A549 treated with DMSO at 1 μM for 4 hours (cell line): ENCODE measurements at places on chromosomes 4 and X. TPM values are rescaled to one million over a fixed set of nuclear protein-coding genes. Genes with fewer than 3 reads are reported as not detected.

Gene ADH1B
- not detected in 5 replicates for total RNA-seq

Gene ADGRL3
- total RNA-seq: 0.02 to 0.32 TPM (median 0.03 TPM) in 5 replicates

Gene SEL1L3
- 24.2 to 29.0 TPM (median 25.4 TPM) in 5 replicates for total RNA-seq

Gene C4orf50
- not detected in 5 replicates for total RNA-seq

Gene HTN1
- not detected in 5 replicates for total RNA-seq

Gene PDE5A
- 0.13 to 0.38 TPM (median 0.26 TPM) in 5 replicates for total RNA-seq

Gene METAP1
- 47.1 to 68.1 TPM (median 56.9 TPM) in 5 replicates for total RNA-seq

Gene MAGEA10
- total RNA-seq: 0.04 to 0.06 TPM (median 0.05 TPM) in 3 of 5 replicates, not detected in the others

Gene PHEX
- total RNA-seq: 0.28 to 0.45 TPM (median 0.36 TPM) in 5 replicates

Gene RNF175
- total RNA-seq: not detected in 5 replicates

Gene DMP1
- total RNA-seq: 0.03 TPM in 1 of 5 replicates, not detected in the others

Gene CCNG2
- 3.5 to 7.8 TPM (median 5.8 TPM) in 5 replicates for total RNA-seq

Gene PPP2R3B
- total RNA-seq: 17.0 to 28.1 TPM (median 22.3 TPM) in 5 replicates

Gene CENPE
- total RNA-seq: 5.6 to 10.9 TPM (median 10.6 TPM) in 5 replicates

Gene SAGE1
- total RNA-seq: 0.04 to 0.07 TPM (median 0.06 TPM) in 3 of 5 replicates, not detected in the others

Gene ITGB1BP2
- total RNA-seq: 0.81 to 1.2 TPM (median 1.1 TPM) in 5 replicates

Gene ARMCX5
- total RNA-seq: 8.6 to 18.3 TPM (median 11.6 TPM) in 5 replicates

Gene INTU
- total RNA-seq: 1.1 to 1.7 TPM (median 1.3 TPM) in 5 replicates

Gene MAGEE2
- not detected in 5 replicates for total RNA-seq
